ENCODE measurements at places on chromosomes 5 and 9.

GRCh38 chr9:96219026-96219899, 82.7 kb downstream of the HSD17B3 start:
- DNase-seq, result no peak

- no peak for DNase-seq
Measured at GRCh38 chr9:136721339-136722092, 9.1 kb downstream of the DIPK1B start.

- no peak for DNase-seq
Measured at GRCh38 chr5:168291964-168292785, 730 bp downstream of the WWC1 start.

GRCh38 chr5:110716247-110717245, 9.9 kb downstream of the TMEM232 start:
- DNase-seq, result no peak

DNA sequence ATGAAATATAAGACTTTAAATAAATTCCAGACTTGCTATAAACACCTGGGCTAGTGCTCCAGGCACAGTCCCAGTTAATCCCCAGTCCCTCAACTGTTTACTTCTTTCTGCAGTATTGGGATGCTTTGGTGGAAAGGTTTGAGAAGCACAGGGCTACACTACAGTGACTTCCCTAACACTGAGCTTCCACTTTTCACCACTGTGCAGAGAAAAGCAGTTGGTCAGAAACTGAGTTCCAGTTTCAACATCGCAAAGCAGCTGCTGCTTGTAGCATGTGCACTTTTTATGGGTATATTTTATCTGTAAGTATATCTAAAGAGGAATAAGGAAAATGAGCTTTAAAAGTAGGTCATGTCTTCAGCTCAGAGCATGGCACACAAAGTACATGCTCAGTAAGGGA, 339.7 kb downstream of the NTRK2 start:
- no peak for DNase-seq

DNA sequence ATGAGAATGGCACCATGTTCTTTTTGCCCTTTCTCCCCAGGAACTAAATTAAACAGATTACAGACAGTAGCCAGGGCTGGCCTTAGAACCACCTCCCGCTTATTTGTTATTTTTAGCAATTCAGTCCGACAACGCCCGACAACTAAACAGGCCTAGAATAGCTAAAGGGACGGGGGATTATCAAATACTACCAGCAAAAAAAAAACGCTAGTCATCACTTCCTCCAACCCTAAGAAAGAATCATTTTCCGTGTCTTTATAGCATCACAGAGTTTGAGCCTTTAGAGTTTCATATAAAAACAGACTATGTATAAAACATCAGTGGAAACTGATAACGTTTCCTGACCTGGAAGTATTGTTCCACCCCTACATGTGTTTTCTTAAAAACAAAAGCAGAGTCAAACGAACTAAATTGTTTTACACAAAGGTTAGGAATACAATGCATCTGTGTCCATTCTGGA, 35.3 kb downstream of the PFDN1 start:
- no peak for DNase-seq

DNA sequence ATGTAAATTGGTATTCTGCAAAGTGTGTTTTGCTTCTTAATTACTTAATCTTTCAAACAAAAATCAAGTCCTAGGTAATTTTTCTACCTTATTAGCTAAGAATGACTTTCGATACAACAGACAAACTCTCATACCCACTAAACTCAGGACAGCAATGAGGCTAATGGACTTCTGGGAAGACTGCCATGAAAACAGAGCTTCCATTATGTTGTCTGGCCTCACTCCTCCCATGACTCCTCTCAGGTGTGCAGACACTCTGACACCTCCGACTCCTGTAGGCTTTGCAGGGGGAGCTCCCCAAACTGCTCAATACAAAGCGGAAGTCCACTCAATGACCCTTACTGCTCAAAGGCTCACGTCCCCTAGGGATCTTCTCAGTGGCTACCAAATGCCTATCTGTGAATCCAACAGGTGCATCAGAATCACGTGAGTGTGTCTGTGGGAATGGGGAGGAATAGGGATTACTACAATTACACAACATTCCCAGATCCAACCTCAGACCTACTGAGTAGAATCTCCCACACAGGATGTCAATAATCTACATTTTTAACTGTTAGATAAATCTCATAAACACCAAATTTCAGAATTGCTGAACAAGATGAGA, 289.9 kb downstream of the RAB3C start:
- no peak for DNase-seq

- no peak for DNase-seq
Measured at GRCh38 chr9:3740690-3741419, 215.1 kb upstream of the RFX3 start.

DNA sequence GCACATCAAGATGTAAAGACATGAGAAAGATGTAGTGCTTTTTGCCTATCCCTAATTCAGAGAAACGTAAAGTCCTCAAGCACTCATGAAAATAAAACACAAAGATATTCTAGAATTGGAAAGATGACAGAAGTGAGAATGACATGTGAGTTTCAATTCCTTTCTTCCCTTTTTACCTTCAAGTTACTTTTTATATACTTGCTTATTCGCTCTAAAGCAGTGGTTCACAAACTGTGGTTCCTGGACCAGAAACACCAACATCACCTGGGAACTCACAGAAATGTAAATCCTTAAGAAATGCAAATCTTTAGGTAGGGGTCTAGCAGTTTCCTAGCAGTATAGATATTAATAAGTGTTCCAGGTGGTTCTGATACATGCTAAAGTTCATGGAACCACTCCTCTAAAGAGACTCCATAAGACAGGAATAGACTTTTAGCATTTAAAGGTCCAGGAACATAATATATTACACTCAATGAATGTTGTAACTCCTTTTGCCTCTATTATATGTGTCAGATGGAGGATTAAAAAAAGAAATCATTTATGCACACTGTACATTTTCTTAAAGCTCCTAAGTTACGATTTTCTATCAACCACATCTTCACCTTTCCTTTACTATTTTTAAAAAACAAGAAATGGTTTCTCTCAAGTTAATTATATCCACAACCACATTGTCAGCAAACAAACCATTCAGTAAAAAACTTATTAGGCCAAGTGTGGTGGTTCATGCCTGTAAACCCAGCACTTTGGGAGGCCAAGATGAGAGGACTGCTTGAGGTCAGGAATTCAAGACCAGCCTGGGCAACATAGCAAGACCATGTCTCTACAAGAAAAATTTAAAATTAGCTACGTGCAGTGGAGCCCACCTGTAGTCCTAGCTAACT, 39.9 kb downstream of the ERP44 start:
- no peak for DNase-seq

GRCh38 chr9:130246126-130246525, 19.4 kb upstream of the HMCN2 start:
- no peak for DNase-seq

DNA sequence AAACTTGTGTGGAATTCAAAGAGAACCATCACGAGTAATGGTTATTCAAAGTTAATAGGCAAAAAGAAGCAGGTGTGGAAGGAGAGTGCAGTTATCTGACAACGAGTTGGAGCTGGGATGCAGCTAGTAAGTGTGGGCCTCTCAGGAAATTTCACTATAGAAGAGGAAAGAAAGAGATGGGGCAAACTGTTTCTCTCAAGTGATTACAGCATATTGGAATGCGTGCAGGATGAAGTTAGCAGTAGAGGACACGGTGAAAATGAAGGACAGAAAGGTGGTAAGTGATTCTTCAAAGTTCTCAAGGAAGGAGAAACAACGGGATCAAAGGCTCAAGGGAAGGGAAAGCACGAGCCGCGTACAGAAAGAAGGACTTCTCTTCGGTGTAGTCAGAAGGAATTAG, 84.0 kb downstream of the ADAMTS12 start:
- no peak for DNase-seq

DNA sequence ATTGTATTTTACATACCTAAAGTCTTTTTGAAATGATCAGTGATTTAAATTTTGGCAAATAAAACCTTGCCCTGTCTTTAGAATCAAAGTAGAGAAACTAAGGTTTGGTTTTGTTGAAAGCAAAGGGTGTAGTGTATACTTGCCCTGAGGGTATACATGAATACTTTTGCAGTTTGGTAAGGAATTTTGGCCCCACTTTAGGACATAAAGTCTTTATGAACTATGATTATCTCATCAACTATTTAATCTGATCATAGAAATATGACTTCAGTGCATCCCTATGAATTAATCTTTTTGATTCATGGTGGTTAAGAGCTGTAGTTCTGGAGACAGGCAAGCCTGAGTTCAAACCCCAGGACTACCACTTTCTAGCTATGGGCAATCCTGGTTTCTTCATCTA, 17.7 kb downstream of the RAD1 start:
- no peak for DNase-seq

DNA sequence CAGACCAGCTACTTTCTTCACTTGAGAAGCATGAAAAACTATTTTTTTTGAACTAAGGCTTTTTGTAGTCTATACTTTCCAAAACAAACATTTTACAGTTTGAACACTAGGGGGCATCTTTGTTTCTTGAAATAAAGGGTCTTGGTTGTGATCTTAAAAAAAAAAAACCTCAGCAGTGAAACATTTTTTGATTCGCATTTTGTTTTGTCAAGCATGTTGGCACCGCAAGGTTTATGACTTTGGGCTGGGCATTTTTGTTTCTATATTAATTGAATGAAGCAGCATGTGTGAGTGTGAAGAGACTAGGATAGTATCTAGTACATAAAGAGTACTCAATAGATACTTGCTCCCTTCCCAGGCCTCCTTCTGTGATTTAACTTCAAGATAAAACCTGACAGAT, 31.6 kb upstream of the ACOT12 start:
- DNase-seq, result no peak

- no peak for DNase-seq
Measured at GRCh38 chr5:155080721-155081120, 67.2 kb downstream of the KIF4B start.

DNA sequence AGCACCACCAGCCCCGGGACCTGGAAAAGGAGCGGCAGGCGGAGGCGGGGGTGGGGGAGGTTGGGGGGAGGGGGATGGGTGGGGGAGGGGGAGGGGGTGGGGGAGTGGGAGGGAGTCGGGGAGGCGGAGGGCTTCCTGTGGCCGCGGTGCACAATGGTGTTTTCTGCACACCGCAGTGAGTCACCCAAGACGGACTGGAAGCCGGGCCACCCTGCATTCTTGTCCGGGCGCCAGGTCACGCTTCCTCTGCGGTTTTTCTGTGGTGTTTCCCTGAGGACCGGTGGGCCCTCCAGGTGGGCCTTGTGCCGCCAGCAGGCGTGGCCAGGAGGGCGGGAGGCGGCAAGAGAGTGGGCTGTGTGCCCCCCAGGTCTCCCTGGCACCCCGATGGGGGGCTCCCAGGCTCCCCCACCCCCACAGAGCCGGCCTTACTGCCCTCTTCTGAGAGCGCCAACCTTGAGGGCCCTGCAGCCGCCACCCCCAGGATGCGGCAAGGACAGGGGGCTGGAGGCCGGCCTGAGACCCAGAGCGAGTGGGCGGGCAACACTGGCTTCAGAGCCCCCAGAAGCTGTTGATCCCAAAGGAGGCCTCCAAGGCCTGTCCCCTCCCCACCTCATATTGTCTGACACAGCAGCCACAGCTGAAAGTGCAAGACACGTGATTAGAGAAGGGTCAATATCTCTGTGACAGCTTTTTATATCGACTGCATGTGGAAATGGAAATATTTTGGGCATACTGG, 11.1 kb downstream of the EXD3 start:
- peak; percentile 27 for DNase-seq

- DNase-seq, result no peak
Measured at GRCh38 chr5:1137567-1138444, 25.9 kb upstream of the SLC12A7 start.

- no peak for DNase-seq
Measured at GRCh38 chr9:131724683-131725082, 15.2 kb downstream of the RAPGEF1 start.

DNA sequence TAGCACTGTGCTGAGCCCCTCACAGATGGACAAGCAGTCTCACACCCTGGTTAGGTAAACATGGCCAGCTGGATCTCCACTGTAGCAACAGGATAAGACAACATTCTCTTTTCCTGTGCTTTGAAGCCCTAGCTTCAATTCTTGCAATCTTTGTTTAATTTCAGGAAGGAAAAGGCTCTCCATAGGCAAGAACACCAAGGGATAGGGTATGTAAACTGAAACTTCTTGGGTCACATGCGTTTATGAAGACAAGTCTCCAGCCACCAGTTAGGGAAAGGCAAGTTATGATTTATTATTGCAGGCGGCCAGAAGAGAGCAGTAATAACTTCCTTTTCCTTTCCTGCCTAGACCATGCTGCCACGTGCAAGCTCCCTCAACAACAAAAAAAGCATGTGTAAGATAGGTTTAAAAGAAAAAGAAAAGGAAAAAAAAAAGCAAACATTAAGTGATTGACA, 50.1 kb upstream of the POU5F2 start:
- DNase-seq, result no peak

DNA sequence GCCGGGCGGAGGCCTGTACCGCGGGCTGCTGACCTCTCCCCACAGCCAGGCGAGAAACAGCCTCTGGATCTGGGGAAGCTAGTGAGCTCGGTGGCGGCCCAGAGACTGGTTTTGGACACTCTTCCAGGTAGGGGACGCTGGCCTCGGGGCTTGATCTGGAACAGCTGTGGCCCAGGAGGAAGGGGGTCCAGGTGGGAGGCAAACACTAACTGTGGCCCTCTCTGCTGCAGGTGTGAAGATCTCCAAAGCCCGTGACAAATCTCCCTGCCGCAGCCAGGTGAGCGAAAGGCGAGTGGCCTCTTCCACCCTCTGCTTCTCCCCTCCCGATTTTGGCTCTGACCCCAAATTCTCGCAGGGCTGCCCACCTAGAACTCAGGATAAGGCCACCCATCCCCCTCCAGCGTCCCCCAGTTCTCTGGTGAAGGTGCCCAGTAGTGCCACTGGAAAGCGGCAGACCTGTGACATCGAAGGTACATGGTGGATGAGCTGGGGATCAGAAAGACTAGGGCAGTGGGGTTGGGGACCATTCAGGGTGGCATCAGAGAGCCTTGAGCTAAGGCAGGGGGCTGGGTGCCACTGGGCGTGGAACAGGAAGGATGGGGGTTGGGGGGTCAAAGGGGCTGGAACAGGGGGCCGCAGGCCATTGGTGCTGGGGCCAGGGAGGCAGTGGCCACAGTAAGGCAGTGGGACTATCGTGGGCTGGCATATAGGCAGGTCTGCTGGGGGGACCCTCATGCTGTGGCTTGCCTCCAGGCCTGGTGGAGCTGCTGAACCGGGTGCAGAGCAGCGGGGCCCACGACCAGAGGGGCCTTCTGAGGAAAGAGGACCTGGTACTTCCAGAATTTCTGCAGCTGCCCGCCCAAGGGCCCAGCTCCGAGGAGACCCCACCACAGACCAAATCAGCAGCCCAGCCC, 12.9 kb upstream of the SLC34A1 start:
- no peak for DNase-seq

DNA sequence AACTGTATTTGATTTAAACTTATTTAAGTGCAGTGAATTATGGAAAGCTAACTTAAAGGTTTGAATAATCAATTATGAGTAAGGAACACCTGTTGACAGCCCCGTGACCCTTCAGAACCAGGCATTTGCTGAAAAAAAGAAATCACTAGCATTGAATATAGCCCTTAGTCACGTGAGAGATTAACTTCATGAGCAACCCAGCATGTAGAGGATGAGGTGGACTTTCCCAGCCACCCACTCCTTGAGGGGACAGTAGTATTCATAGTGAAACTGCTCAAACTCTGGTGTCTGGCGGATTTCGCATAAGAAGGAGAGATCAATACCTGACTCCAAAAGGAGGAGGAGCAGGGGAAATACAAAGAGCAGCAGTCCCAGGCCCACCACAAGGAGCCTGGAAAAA, 184.8 kb upstream of the RASEF start:
- no peak for DNase-seq

GRCh38 chr9:12923468-12924009, 148.7 kb downstream of the LURAP1L start:
- DNase-seq, result no peak
